GM19239 (cell line): ENCODE measurements at places on chromosomes 1 and 21.

GRCh38 chr1:224196813-224197600 lies 14.0 kb downstream of the DEGS1 start:
- no peak for DNase-seq

GRCh38 chr1:222138095-222138494 lies 396.2 kb upstream of the DUSP10 start:
- DNase-seq = no peak

- DNase-seq = no peak
These were observed 12.5 kb upstream of the MATN1 start for GRCh38 chr1:30735668-30736498.

- no peak for DNase-seq
These were observed 181.2 kb upstream of the SGIP1 start for GRCh38 chr1:66352792-66353191.

DNA sequence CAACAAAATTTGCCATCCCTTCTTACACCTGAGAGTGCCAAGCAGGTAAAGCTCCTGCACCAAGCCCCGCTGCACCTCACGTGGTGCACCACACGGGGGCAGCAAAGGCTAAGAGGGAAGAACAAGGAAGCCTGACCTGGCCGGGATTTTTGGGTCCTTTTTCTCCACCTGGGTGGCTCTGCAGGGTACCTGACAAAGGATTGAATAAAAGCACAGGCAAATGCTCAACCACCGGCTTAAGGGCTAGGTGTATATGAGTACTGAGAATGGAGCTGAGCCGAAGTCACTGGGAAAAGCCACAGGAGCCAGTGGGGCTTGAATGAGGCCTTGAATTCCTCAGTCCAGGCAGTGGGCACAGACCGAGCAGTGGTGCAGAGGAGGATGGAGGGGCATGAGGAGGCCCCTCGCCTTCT lies 36.4 kb downstream of the ZNF697 start:
- no peak for DNase-seq

GRCh38 chr1:183812128-183812527 lies 7.2 kb downstream of the RGL1 start:
- no peak for DNase-seq

GRCh38 chr21:26185446-26185845 lies 14.9 kb upstream of the APP start:
- no peak for DNase-seq

- DNase-seq = no peak
These were observed 216.0 kb downstream of the SMYD3 start for GRCh38 chr1:246291127-246291526.

DNA sequence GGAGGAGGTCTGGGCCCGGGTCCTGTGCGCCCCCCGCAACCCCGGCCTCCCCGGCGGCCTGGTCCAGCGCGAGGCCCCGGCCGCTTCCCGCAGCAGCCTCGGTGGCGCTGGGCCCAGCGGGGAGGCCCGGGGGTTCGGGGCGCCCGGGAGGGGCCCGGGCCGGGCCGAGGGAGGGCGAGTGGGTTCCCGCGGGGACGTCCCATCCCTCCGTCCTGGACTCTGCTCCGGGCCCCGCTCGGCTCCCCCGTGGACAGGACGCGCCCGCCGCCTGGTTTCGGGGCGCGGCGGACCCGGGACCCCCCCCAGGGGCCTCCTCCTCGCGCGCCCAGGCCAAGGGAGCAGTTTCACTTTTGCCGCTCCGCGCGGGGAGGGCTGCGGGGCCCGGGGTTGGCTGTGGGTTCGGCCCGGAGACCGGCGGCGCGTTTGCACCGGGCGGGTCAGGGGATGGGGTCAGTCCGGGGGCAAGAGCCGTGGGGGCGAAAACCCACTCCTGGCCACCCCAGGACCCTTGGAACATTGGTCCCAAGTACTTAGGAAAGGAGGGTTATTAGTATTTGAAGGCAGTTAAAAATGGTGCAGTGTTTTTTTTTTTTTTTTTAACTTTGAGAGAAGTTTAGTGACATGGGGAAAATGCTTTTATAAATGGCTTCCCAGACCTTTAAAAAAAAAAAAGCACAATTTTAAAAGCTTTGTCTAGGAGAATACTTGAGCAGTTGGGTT lies 677 bp downstream of the AGPAT3 start:
- DNase-seq = peak; percentile 85

- no peak for DNase-seq
These were observed 148.3 kb downstream of the C1orf94 start for GRCh38 chr1:34324879-34325440.
